Temporal lobe (tissue), 4 donors: ENCODE measurements at places on chromosomes 13 and 19. TPM values are rescaled to one million over a fixed set of nuclear protein-coding genes. Genes with fewer than 3 reads are reported as not detected.

ZNF544 gene
- total RNA-seq = 41.6 TPM

QPCTL gene
- 4.2 TPM for total RNA-seq

CGB3 gene
- not detected for total RNA-seq

CGB1 gene
- total RNA-seq = not detected

NTN5 gene
- not detected for total RNA-seq

TTC9B gene
- 32.0 TPM for total RNA-seq

ELANE gene
- total RNA-seq = 1.2 TPM

ZNF784 gene
- total RNA-seq = 3.2 TPM

ZNF611 gene
- 35.7 TPM for total RNA-seq

RHPN2 gene
- 3.0 TPM for total RNA-seq
